ENCODE measurements at places on chromosomes 2 and 18.

DNA sequence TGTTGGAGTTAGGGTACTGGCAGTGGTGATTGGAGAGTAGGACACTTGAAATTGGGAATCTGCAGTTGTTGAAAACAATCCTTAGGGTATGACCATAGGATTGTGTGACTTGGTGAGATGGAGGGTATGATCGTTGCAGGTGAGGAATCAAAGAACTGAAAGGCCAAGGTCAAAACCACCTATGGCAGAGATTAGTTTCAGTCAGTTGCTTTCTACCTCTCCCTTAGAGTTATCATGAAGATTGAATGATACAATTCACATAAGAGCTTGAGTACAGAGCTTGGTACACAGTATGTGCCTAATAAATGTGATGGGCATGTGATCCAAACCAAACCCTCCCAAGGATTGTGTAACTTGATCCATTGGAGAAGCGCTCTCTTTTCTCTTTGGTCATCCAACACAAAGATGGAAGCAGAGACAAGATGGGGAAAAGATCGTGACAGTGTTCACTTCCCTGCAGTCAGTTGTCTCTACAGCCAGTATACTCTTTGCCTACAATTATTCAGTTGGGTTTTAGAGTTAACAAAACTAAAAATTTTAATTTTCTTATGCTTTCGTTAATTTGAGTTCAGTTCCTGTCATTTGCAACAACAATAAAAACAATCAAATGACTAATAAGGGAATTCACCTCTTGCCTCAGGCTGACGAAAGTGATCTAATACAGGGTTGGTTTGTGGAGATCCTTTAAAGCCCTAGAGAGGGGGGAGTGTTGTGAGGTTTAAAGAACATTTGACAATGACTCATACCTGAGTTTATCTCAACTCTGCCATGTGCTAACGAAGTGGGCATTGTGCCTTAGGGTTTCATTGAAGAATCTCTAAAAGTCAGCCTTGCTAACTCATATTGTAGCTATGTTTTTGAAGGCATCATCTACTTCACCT, 14.8 kb upstream of the SMAD2 start:
- DNase-seq, result no peak

DNA sequence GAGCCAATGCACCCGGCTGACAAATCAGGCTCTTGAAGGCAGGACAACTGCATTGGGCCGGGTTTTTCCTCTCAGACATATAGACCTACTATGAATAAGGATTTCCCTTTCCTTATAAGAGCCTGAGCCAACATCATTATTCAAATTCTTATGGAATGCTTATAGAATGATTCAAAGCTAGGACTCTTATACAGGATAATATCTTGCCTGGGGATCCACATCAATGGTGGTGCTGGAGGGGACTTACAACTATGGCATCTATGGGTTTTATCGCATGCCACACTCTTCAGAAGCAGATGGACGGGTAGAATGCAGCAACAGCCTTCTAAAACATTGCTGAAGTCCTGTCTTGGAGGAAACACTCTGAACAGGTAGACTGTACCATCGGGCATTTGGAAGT, 296.8 kb upstream of the KYNU start:
- DNase-seq, result no peak

GRCh38 chr2:22554453-22554852, 830.5 kb upstream of the KLHL29 start:
- DNase-seq, result no peak

DNA sequence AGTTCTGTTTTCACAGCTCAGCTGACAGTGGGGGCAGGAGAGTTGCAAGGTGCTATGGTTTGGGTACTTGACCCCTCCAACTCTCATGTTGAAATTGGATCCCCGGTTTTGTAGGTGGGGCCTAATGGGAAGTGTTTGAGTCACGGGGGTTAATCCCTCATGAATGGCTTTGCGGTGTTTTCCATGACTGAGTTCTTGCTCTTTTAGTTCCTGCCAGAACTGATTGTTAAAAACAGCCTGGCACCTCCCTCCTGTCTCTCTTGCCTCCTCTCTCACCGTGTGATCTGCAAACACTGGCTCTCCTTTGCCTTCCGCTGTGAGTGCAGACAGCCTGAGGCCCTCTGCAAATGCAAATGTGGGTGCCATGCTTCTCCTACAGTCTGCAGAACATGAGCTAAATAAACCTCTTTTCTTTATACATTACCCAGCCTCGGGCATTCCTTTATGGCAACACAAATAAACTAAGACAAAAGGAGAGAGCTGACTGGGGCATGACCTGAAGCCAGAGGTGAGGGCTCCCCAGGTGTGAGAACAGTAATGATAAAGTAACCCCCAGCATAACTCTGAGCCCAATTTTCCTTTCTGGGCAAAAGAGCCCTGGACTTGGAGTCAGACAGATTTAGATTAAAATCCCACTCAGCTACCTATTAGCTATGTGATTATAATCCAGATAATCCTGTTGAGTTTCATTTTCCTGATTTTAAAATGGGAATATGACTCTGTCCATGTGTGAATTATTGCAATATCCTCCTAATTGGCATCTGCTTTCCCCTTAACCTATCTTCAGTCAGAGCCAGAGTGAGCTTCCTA, 64.9 kb upstream of the CAPN13 start:
- DNase-seq, result no peak

DNA sequence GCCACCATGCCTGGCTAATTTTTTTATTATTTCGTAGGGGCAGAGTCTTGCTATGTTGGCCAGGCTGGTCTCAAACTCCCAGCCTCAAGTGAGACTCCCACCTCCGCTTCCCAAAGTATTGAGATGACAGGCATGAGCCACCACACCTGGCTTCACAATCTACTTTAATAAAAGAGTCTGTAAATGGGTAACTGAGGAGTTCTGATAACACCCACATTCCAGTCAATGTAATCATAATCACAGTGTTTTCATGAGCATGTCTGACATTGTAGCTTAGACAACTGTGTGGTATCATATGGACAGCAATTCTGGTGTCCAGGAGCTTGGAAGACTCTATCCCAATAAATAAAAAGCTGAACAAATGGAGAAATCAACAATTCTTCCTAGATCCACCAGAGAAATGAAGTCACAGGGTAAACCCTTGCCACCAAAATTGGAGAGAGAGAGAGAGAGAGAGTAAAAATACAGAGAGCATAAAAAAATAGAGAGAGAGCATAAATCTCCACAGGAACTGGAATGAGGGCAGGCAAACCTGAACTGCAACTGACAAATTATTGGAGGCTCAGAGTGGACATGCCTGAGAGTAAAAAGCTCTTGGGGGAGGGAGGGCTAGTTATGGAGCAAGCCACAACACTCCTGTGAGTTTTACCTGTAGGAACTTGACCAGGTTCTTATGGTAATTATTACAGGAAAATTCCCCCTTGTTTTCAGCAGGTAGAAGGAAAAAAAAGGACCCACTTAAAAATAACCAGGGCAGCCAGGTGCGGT, 12.4 kb upstream of the NBEAL1 start:
- no peak for DNase-seq

DNA sequence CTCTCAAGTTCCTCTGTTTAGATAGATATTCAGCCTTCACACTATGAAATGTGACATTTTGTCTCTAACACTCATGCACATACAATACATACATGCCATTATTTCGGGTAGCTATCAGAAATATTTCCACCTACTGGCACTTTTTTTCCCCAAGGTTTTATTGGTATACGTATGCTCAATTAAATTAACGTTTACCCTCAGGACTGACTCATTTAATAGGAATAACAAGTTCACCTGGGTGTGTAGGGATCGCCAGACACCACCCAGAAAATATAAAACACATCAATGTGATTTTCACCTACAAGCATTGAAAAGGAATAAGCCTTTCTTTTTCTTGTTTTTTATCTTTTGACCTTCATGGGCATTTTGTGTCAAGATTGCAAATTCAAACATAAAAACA, 138.5 kb upstream of the EPAS1 start:
- no peak for DNase-seq
